ENCODE measurements at places on chromosomes 1 and 21. TPM values are rescaled to one million over a fixed set of nuclear protein-coding genes. Genes with fewer than 3 reads are reported as not detected.

GRCh38 chr1:37033355-37034101 lies 787 bp downstream of the GRIK3 start:
- DNase-seq = no peak

- DNase-seq = no peak
These were observed 235.3 kb downstream of the FAF1 start for GRCh38 chr1:50724626-50725286.

- peak; percentile 91 for DNase-seq
These were observed 37.6 kb downstream of the GALNT2 start for GRCh38 chr1:230104395-230105244.

DNA sequence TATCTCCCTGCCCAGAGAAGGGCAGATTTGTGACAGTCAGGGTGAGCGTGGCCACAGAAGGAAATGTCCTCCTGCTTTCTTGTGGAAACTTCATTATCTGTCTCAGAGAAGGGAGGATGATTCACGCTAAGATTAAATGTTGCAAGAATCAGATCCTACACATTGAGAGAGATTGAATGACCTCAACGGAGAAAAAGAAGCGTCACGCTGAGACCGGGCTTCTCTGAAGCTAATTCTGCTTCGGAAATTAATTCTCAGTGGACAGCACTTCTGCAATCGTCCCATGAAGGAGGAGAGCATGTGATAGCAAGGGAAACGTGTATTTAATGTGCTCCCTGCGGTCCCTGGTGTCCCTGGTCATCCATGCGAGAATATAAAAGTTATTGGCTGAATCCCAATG lies 19.8 kb upstream of the C1orf21 start:
- no peak for DNase-seq

GRCh38 chr1:235275836-235276235 lies 52.1 kb downstream of the ARID4B start:
- no peak for DNase-seq

GRCh38 chr1:46772571-46772970 lies 26.3 kb upstream of the CYP4B1 start:
- no peak for DNase-seq

DNA sequence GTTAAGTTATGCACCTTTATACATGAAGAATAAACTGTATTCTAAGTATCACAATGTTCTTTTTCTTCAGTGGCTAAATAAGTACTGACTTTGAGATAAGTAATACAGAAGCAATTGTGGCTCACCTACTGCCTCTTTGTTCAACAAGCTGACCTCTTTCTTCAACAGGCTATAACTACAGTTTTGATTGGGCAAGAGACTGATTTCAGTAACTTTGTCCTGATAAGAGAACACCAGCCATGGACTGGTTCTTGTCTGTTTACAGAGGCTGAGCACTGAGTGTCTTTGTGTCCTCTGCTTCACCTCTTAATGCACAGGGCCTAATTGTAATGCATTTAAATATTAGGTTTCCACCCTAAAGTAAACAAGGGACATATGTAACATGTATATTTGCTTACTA lies 34.6 kb upstream of the PDE4B start:
- DNase-seq = no peak

DNA sequence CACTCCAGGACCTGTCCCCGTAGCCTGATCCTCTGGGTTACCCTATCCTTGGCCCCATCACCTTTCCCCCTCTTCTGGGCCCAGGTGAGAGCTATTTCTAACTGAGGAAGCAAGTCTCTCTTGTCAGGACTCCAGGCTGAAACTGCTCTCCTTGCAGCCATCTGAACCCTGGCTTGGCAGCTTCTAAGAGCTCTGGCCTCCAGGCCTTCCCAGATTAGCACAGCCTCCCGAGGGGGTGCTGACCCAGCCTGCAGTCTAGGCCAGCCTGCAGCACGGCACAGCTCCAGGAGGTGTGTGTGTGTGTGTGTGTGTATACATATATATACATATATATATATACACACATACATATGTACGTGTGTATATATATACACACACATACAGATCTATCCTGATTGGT lies 17.4 kb downstream of the CACNA1S start:
- no peak for DNase-seq

- no peak for DNase-seq
These were observed 2.6 kb upstream of the FTCD start for GRCh38 chr21:46157987-46158451.

DNA sequence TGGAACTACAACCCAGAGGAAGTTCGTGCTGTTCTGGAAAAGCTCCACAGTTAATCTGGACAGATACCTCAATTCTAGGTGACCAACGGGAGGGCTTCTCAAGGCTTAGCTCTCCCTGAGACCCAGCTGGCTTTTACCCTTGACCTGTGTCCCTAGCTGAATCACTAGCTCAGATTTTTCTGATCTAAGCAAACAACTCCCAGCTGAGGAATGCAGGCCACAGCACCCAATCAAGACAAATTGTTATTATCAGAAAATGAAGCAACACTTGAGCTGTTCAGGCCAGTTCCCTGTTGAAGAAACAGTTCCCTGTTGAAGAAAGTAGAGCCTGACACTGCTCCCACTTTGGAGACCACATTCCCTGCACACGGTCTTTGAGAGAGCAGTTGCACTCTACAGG lies 16.0 kb downstream of the DIO1 start:
- no peak for DNase-seq

DNA sequence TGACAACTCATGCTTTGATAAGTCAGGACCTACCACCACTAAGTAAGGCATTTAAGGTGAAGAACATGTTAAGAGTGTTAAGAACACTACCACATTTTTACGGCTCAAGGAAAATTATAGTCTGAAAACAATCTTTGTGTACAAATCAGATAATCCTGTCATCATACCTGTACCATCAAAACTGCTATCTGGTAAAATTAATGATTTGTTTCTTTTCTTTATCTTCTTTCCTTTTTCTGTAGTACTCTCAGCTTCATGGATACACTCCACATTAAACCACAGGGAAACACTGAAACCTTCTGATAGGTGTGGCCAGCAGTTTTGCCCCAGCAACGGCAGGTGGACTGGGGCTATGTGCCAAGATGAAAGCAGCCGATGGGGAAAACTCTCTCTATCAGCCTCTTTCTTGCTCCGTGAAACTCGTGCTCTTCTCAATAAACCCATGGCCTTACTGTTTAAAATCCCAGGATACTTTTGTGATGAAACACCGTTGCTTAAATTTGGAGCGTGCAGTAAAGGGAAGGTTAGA lies 75.1 kb downstream of the LYST start:
- DNase-seq = no peak

GRCh38 chr1:22763487-22764200 lies 53.0 kb downstream of the EPHB2 start:
- no peak for DNase-seq

DNA sequence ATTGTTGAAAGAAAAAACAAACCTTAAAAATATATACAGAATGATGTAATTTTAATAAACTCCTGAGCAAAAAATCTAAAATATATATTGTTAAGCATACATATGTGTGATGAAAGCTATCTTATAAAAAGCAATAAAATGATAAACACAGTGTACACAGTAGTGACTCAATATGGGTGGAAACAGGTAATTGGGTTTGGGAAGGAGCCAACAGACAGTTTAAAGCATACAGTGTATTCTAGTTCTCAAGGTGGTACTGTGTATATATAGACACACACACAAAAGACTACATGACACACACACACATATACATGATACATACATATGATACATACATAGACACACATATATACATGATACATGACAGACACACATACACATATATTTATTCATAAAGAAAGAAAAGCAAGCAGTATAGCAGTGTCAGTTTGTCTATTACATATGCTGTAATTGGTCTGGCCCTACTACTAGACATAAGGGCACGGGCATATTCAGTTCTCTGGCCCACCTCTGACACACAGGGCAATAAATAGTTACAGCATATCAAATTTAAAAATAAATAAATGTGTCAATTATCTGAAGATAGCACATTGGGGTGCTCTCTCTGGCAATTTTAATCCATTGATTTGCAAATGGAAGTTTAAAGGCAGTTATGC lies 330.2 kb downstream of the S1PR1 start:
- no peak for DNase-seq

GRCh38 chr1:222275001-222275728 lies 272.7 kb downstream of the HHIPL2 start:
- no peak for DNase-seq

DNA sequence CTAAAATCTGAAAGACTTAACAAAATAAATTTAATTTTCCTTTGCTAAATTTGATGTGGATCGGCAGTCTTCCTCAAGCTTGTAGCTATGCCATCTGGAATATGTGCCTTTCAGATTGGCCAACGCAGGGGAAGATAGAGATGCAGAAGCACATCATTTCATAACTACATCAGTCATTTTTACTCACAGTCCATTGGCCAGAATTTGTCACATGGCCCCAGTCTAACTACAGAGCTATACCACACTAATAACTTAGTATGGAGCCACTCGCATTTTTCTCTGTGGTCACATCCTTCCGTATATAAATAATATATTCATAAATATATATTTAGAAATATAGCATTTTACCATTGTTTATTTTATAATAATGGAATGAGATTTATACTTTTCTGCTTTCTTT lies 59.0 kb upstream of the PRRX1 start:
- no peak for DNase-seq

DNA sequence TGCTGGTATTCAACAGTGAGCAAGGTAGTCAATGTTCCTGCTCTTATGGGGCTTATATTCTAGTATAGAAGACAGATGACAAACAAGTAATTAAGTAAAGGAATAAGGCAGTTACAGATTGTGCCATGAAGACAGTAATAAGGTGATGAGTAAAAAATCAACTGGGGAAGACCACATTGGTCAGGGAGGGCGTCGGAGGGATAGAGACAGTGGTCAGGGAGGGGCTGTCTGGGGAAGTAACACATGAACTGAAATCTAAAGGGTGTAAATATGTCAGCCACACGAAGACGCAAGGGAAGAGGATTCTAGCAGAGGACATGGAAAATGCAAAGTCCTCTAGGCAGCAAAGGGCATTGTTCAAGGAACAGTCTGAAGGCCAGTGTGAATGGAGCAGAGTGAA lies 10.1 kb downstream of the IL12RB2 start:
- DNase-seq = no peak

DNA sequence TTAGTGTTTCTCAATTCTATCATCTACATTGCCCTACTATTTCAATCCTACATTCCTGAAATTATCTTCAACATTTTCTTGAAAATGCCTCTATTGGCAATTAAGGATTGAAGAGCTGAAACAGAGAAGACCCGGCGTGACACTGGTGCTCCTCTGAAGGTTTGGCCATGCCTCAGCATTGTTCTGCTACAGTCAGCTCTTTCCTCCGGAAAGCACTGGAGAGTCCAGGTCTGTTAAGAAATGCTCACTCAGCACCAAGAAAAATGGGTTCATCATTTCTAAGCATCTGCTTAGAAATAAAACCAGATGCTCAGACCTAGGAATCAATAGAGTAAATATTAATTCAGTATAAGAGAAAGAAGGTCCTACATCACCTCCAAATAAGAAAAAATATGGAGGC lies 58.8 kb downstream of the WARS2 start:
- no peak for DNase-seq

GRCh38 chr1:94884507-94884906 lies 42.4 kb downstream of the CNN3 start:
- DNase-seq = no peak

GRCh38 chr21:15552914-15553494 lies 176.8 kb upstream of the USP25 start:
- DNase-seq = no peak

DNA sequence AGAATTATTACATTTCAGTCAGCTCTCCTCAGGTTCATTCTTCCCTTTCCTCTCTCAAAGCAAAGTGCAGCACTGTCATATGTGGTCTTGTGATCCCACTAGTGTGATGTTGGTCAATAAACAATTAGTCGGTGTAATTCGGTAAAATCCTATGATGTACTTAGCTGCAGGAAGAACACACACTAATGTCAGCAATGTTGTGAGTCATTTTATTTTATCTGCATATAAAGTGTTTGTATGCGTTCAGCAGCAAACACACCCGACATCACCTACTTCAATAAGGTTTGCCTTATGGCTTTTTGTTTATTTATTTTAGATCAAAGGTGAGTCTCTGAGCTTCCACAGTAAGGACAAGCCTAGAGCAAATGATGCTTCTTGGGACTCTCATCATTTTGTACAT lies 47.8 kb downstream of the PTPN14 start:
- DNase-seq = no peak

GRCh38 chr1:179038528-179039281 lies 13.0 kb downstream of the FAM20B start:
- no peak for DNase-seq

- no peak for DNase-seq
These were observed 57.9 kb downstream of the TTC3 start for GRCh38 chr21:37130971-37131370.

- no peak for DNase-seq
These were observed 14.9 kb downstream of the ABCA4 start for GRCh38 chr1:94105957-94106529.

DNA sequence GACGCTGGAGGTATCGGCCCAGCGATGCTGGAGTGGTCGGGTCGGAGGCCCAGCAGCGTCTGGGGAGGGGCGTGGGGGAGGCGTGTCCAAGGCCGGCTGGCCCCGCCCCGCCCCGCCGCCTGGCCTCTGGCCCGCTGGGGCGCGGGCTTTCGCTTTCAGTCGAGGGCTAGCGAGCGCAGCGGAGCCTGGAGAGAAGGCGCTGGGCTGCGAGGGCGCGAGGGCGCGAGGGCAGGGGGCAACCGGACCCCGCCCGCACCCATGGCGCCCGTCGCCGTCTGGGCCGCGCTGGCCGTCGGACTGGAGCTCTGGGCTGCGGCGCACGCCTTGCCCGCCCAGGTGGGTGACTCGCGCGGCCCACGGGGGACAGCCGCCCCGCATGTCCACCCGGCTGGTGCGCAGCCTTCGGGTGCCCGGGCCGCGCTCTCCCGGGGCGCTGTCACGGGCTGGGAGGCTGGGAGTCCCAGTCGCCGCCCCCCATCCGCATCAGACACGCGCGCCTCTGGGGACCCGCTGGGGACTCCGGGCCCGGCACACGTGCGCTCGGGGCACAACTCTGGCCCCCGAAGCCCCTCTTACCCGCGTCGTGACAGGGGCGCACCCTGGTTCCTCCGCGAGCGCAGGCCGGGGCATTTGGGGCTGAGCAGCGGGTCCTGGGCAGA lies at the start of gene TNFRSF1B:
Gene TNFRSF1B, plus strand, starts transcription at position 158 of the 659 bp plus-strand sequence. Its CDS starts 101 bp downstream, at position 259.
- DNase-seq = peak; percentile 79

- DNase-seq = no peak
These were observed at the start of gene FAM43B for GRCh38 chr1:20551945-20552727. FAM43B (plus strand) TSS chr1:20552573; CDS start chr1:20552974, 401 bp downstream.

DNA sequence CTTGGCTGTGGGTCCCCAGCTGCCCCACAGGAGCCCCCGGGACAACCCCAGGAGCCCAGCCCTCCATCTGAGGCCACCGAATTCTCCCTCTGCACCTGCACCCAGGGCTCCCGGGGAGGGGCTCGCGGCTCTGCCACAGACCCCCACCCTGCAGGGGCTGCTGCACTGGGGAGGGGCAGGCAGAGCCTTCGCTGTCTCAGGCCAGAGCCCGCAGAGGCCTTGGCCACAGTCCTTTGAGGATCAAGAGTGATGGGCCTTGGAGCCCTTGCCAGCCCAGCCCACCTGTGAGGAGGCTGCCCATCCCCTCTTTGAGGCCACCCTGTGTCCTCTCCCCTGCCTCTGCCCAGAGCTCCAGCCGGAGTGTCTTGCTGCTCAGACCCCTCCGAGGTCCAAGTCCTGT lies 6.5 kb downstream of the PERM1 start:
- no peak for DNase-seq

- no peak for DNase-seq
These were observed 405.9 kb upstream of the B3GALT2 start for GRCh38 chr1:193592317-193592716.

Gene ZFP69
- total RNA-seq = 4.9 TPM

Gene ACTA1
- total RNA-seq = not detected

Gene MANEAL
- total RNA-seq = 3.1 TPM

Gene CELA3B
- not detected for total RNA-seq

Gene HCRTR1
- not detected for total RNA-seq

Gene HRNR
- total RNA-seq = not detected

Gene ANGPTL3
- not detected for total RNA-seq
